ENCODE measurements at places on chromosomes 12 and 14. TPM values are rescaled to one million over a fixed set of nuclear protein-coding genes. Genes with fewer than 3 reads are reported as not detected.

- no peak for DNase-seq
These were observed 87.7 kb downstream of the GPR135 start for GRCh38 chr14:59377491-59377890.

- no peak for DNase-seq
These were observed 22.5 kb upstream of the C14orf132 start for GRCh38 chr14:96016501-96017160.

The RHEBL1 gene
- polyA plus RNA-seq: 16.5 TPM

DNA sequence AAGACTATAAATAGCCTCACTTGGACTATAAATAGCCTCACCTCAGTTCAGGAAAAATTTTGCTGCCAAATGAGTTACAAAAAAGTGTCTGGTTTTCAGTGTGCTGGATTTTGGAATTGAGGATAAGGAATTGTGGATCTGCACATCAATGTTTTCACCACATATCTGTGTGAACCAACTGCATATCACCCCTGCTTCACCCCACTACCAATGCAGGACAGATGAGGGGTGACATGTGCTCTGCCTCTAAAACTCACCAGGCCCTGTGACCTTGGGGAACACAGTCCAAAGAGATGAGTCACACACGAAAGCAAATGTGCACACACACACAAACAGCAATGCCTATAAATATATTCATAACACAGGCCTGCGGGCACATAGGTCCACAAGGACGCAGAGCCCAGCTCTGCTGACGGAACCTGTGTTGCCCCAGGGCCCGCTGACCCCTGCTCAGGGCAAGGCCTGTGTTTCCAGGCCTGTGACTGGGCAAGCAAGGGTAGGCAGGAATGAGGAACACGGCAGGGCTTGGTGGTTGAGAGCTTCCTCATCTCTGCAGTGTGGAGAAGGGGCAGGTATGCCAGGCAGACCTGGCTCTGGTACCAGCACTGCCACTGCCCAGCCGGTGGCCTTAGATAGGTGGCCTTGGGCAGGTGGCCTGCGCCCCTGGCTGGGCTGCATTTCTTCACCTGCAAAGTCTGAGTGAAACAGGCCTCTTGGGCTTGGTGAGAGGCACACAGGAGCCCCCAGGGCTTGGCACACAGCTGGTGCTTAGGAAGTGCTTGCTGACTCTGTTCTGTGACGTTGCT, 82.4 kb downstream of the ARL6IP4 start:
- DNase-seq: no peak

DNA sequence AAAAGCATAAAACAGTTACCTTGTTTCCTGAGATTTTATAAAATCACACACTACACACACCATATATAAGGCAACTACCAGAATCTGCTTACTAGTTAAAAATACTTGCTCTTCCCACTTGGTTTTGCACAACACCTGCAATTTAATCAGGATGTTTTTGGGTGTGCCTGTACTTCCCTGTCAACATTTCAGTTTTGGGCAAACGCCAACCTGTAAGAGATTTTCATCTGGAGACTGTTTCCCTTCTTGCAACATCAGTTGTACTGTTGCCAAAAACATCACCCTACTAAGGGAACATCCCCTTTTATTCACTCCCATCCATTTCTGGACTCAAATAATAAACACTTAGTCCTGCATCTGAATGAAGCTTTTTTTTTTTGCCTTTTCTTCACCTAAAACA, 172.3 kb downstream of the DUSP6 start:
- DNase-seq: no peak

DNA sequence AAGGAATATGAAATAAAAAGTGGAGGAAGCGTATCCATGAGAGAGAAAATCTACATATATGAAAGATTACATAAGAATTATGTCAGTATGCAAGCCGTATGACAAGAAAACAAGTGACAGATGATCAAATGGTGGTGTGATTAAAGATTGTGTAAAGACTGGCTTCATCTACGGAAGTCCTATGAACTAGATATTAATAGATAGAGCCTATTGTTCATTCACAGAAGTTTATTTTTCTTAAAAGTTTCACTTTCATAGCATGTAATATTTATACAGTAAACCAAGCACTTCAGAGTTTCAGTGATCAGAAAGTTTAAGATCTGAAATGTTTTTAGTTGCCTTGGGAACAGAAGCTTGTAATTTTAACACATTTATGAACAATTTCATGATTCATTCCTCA, 84.5 kb downstream of the VRK1 start:
- DNase-seq: no peak

DNA sequence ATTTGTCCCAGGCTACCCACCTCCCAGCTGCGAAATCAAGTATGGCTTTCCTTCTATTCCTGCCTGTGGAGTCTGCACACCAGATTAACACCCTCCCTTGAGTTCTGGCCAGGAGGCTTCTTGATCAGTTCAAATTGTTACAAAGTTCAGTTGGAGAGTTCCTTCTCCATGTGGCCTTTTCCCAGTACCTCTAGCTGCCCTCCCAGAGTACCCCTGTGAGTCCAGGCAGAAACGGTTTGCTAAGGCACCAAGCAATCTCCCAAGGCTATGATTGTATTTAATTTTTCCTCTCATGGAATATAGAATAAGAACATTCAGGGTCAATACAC, 49.7 kb upstream of the ERGIC2 start:
- no peak for DNase-seq
